ENCODE measurements at places on chromosomes 5 and 9.
A peak's percentile ranks its signal among the peaks of the same experiment; 100 is the strongest.

GRCh38 chr5:61496860-61497259, 164.8 kb downstream of the ZSWIM6 start:
- no peak for DNase-seq

GRCh38 chr5:110401881-110402280, 324.6 kb downstream of the TMEM232 start:
- no peak for DNase-seq

- no peak for DNase-seq
Observed at GRCh38 chr9:26262421-26263107, 584.3 kb upstream of the TUSC1 start.

- DNase-seq: no peak
Observed at GRCh38 chr5:68007451-68007850, 208.1 kb upstream of the PIK3R1 start.

DNA sequence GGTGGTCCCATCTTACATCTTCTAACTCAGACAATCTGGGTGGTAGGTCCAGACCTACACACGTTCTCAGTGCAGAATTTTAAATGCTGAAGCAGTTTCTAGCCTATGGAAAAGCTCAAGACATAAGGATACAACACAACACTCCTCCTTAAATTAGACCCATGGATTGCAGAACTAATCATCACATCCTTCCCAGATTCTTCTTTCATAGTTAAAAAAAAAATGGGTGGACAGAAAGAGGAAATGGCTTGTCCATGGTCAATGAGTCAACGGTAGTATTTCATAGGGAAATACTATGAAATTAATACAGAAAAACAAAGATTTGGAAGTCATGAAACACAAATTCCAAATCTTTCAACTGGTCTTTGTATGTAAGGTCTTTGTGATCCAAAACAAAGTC, 106.9 kb downstream of the PAPPA start:
- DNase-seq: no peak

GRCh38 chr5:153598099-153598498, 107.6 kb downstream of the GRIA1 start:
- DNase-seq: no peak

GRCh38 chr5:113510836-113511451, 2.5 kb upstream of the YTHDC2 start:
- peak; percentile 20 for DNase-seq

- DNase-seq: no peak
Observed at GRCh38 chr9:90088856-90089255, 484.0 kb downstream of the GADD45G start.

DNA sequence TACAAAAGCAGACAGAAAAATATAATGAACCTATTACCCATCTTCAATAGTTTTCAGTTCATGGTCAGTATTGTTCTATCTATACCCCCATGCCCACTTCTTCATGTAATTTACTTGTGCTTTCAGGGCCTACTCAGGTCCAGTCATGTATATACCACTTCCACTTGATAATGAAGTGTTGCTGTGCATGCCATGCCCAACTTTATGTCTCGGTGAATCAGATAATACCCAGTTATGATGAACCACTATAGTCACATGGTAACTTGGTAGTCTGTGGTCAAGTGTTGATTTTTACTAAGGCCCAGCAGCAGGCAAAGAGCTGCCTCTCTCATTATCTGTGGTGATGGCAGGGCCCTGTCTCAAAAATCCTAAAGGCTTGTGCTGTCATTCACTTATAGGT, 70.7 kb upstream of the IL33 start:
- no peak for DNase-seq

- no peak for DNase-seq
Observed at GRCh38 chr5:11797132-11797531, 107.1 kb downstream of the CTNND2 start.

GRCh38 chr9:4902135-4902475, 83.0 kb upstream of the JAK2 start:
- no peak for DNase-seq
